ENCODE measurements at places on chromosomes 16 and 17.

- DNase-seq: no peak
Measured at GRCh38 chr17:28365487-28365886, 488 bp upstream of the SEBOX start.

- DNase-seq: no peak
Measured at GRCh38 chr17:80848449-80849102, 143.1 kb upstream of the CHMP6 start.

- no peak for DNase-seq
Measured at GRCh38 chr16:68446681-68447652, 1.3 kb downstream of the SMPD3 start.

GRCh38 chr17:57861000-57861789, 11.4 kb upstream of the MRPS23 start:
- DNase-seq: peak; percentile 35

- DNase-seq: no peak
Measured at GRCh38 chr16:68992521-68992920, 112.9 kb upstream of the HAS3 start.

DNA sequence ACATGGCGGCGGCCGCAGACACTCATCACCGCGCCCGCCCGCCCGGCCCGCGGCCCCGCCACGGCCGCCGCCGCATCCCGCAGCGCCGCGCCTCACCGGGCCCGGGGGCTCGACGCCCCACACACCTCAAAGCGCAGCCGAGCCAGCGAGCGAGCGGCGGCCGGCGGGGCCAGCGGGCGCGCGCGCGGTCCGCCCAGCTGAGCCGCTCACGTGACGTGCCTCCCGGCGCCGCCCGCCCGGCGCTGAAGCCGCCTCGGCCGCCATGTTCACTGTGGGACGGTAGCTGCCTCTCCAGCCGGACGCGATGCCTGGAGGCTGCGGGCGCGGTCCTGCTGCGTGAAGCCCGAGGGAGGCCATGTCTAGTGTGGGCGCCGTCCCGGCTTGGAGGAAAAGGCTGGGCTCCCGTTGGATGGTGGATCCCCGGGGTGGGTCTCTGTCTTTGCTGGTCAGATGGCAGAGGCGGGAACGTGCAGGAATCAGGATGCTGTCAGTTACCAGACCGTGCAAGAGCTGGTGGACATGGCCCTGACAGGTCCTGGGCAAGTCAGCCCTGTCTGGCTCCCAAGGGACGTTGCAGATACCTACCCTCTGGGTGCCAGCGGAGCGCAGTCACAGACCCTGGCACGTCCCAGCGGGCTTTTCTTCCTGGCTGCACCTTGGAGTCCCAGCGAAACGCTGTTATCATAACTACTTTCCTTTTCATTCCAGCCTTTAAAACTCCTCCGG, at the start of gene USP31:
TSS of gene USP31 (minus strand) at position 186 of the 726 bp plus-strand sequence. CDS start at position 4, 182 bp downstream.
- DNase-seq: peak; percentile 90

- DNase-seq: no peak
Measured at GRCh38 chr16:78505036-78505435, 405.6 kb downstream of the WWOX start.

- no peak for DNase-seq
Measured at GRCh38 chr17:38535886-38536285, 69.9 kb downstream of the SRCIN1 start.

DNA sequence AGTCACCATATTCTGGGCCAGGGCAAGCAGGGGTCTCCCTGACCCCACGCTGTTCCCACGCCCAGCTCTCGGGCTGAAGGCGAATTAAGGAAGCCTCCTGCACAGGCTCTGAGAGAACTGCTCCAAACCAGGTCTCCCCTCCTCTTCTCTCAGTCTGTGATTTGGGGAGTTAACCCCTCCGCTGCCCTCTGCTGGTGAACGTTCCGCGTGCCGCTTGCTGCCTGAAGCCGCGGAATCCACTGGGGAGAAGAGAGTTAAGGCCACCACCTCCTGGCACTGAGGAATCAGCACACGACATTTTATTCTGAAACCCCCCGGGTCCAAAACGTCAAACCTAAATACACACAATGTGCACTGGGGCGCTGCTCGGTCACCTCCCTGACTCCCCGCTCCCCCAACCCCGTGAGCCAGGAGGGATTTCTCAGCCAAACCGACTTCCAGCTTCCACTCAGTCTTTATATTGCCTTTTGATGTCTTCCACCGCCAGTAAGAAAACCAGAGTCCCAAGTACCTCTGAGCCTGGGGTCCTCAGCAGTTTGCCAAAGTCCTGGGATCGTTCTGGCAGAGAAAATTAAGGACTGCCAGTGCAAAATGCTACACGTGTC, 54.4 kb upstream of the RCVRN start:
- DNase-seq: peak; percentile 16

- DNase-seq: no peak
Measured at GRCh38 chr17:21066394-21066793, 23.6 kb upstream of the USP22 start.

- no peak for DNase-seq
Measured at GRCh38 chr16:46658925-46659324, 30.1 kb downstream of the VPS35 start.

DNA sequence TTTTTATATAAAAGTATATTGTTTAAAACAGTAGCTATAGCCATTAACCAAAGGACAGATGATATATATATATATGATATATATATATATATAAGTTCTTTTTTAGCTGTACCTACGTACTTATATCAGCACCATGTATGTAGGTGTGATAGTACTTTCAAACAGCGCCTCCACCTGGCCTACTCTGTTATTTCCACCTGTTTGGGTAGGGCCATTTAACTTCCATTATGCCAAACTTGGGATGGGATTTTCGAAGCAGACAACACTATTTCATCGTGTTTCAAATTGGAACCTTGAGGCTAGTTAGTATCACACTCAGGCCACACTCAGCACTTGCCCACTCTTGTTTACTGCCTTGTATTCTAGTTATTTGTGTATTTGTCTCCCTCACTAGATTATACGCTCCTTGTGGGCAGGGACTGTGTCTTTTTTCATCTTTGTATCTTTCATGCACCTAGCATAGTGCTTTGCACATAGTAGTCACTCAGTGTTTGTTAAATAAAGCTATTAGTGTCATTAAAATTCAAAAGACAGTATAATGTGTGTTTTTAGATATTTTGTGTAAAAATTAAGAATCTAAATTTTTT, 11.8 kb upstream of the CLTC start:
- DNase-seq: peak; percentile 30

DNA sequence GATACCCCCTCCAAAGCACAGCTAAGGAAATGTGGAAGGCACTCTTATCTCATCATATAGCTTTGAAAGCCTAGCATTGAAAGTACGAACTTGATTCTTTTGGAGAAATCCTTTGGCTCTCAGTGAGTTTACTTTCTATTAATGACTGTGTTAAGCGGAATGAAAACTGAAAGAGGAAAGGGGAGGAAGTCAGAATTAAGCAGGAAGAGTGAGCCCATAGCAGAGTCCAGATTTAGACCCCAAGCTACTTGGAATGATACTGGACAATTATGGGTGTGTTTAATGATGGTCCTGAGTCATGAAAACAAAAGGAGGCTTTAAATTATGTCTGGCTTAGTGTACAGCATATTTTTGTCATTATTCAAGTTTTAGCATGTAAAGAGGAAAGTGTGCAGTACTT, 42.2 kb downstream of the TENT4B start:
- no peak for DNase-seq

DNA sequence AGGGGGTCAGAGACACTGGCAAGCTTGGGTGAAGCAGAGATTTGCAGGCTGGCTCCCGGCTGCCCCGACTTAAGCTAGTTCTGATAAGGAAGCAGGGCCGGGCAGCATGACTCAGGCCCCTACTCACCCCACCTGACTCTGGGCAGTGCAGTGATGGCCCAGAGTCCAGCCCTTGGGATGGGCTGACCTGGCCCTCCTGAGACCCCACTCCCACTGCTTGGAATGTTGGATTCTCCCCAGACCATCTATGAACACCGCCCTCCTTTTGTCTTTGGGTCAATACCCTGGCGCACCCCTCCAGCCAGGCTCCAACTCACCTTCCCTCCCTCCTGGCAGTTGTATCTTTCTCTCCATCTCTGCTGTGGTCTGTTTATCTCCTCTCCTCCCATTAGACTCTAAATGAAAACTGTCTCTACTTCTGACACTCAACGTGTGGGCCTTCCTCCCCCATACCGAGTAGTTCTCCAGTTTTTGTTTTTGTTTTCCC, 21.0 kb downstream of the LGALS3BP start:
- DNase-seq: no peak

- DNase-seq: no peak
Measured at GRCh38 chr16:6066652-6067051, 969.1 kb upstream of the EEF2KMT start.

DNA sequence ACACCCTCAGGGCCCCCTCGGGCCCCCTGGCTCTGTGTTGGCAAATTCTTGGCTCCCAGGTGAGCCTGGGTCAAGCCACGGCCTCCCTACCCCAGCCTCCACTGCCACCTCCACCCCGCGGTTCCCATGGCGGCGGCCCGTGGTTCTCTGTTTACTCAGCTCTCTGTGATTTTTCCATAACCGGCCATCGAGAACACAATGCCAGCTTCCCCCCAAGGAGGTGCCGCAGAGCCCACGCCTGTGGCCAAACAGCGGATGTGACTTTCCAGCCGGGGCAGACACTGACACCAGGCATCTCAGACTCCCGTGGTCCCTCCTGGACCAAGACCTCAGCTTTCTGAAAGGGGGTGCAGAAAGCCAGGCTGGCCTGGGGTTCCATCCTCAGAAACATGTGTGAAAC, 21.6 kb upstream of the ATP2A3 start:
- no peak for DNase-seq

GRCh38 chr17:65824901-65825300, 263.5 kb upstream of the AXIN2 start:
- no peak for DNase-seq

- DNase-seq: no peak
Measured at GRCh38 chr16:88649195-88649923, 1.5 kb downstream of the CYBA start.

- no peak for DNase-seq
Measured at GRCh38 chr16:78879011-78879410, 721.5 kb downstream of the MAF start.

DNA sequence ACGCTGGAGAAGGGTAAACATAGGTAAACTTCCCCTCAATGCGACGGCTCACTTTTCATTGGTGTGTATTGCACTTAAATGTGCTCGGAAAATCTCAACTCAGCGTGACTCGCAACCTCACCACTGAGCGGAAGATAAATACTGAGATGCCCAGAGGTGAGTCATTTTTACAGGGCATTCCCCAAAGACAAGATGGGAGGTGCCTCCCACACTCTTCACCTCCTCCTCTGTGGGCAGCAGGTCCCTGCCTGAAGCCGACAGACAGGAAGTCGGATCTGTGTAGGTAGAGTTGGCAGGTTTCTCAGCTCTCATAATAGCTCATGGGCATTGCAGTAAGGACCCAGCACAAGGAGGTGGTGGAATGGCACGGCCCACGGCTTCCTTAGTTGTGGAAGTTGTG, 274.6 kb upstream of the HSBP1 start:
- no peak for DNase-seq

- no peak for DNase-seq
Measured at GRCh38 chr16:81195885-81196534, 42.5 kb upstream of the BCO1 start.

- DNase-seq: no peak
Measured at GRCh38 chr17:40533896-40534295, 31.4 kb downstream of the CCR7 start.

DNA sequence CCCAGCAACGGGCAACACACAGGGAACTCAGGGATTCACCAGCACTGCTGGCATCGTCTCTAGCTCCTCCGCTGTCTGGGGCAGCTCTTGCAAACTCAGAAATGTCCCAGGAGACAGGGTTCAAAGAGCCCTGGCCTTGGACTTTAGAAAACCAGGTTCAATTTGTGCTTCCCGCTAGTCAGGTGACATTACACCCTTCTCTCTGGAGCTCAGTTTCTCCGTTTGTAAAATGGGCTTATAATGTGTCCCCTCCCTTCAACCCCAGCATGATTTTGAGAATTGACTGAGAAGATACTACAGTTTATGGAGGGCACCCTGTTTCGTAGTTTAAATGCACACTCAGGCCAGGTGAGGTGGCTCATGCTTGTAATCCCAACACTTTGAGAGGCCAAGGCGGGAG, 1.9 kb upstream of the MYCBPAP start:
- no peak for DNase-seq

GRCh38 chr17:7064261-7064660, 15.8 kb downstream of the CLEC10A start:
- no peak for DNase-seq

GRCh38 chr16:23836404-23837311, 875 bp downstream of the PRKCB start:
- peak; percentile 56 for DNase-seq

DNA sequence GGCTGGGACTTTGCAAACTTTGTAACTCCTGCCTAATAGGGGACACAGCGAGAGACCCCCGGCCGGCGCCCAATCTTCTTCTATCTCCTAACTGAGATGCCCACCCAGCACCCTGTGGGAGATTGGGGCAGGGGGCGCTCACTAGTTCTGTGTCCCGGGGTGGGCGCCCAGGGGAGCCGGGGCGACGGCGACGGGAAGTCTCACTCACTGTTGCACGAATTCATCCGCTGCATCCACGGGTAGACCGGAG, 3.9 kb upstream of the HOXB5 start:
- DNase-seq: no peak

DNA sequence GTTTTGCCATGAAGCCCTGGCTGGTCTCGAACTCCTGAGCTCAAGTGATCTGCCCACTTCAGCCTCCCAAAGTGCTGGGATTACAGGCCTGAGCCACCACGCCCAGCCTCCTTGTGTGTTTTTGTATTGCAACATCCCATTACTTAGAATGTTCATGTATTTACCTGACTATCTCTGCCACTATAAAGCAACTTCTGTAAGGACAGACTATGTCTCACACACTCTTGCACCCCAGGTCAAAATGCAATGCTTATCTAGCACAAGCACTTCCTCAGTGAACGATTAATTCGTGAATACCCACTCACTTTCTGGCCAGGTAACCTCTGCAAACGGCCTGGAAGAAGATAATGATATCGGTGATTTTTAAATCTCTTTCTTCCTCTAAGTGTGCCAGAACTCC, 82.6 kb downstream of the NDEL1 start:
- DNase-seq: no peak

DNA sequence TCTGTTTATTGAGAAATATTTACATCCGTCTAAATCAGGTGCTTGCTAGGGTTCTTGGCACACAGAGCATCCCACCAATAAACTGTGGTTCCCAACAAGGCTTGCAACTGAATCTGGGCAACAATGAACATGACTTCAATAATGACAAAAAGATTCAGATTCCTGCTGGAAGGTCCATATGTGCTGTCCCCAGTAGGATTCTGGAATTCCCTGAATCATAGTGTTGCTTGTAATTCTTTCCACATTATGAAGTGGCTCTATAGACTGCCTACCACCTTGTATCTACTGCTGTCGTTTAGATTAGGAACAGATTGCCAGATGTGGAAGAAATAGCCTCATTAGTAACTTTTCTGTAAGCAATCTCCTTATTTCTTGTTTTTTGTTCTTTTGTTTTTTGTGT, 265.9 kb downstream of the WWOX start:
- no peak for DNase-seq

GRCh38 chr17:81582341-81582740, 30.2 kb upstream of the FAAP100 start:
- no peak for DNase-seq

DNA sequence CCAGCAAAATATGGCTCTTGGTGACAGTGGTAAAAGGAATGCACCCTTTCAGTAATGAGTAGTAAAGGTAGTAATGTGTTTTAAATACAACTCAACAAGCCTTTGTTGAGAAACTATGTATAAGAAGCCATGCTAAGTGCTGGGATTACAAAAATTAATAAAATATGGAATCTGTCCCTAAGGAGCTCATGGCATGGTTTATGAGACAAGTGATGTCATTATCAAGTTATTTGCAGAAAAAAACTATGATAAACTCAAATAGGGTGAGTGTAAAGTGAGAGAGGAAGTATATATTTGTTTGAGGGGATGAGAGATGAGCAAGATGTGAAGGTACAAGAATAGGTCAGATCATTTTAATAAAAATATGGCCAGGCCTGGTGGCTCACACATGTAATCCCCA, 76.9 kb downstream of the NF1 start:
- no peak for DNase-seq
